ENCODE measurements at places on chromosomes 11 and 22.

DNA sequence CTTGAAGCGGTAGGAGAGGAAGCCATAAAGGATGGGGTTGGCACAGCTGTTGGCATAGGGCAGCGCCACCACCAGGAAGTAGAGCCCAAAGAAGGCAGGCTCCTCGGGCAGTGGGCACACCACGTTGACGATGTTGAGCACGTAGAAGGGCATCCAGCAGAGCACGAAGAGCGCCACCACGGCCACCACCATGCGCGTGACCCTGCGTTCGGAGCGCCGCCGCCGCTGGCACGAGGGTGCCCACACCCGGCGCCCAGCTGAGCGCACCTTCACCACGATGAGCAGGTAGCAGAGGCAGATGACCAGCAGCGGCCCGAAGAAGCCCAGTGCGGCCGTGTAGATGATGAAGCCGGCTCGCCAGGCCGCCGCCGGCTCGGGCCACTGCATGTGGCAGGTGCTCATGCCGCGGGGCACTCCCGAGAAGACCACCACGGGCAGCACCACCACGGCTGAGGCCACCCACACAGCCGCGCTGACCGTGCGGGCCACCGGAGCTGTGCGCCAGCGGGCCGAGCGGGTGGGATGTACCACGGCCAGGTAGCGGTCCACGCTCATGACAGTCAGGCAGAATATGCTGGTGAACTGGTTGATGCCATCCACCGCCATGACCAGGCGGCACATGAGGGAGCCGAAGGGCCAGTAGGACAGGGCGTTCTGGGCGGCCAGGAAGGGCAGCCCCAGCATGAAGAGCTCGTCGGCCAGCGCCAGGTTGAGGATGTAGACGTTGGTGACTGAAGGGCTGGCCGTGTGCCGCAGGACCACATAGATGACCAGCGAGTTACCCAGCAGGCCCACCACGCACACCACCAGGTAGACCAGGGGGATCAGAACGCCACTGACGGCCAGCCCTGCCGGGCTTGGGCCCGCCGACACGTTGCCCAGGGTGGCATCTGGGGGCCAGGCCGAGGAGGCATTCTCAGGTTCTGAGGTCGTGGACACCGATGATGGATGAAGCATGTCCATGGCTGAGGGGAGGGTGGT, 5.1 kb downstream of the SSTR3 start:
- DNase-seq, result no peak

- no peak for DNase-seq
Observed at GRCh38 chr22:35631597-35631996, 14.5 kb upstream of the MB start.

- DNase-seq, result peak; percentile 2
Observed at GRCh38 chr11:119540370-119541125, 117.6 kb upstream of the THY1 start.

GRCh38 chr11:114157476-114158050, 98.1 kb downstream of the ZBTB16 start:
- no peak for DNase-seq

GRCh38 chr11:133524488-133524887, 7.8 kb downstream of the OPCML start:
- no peak for DNase-seq

DNA sequence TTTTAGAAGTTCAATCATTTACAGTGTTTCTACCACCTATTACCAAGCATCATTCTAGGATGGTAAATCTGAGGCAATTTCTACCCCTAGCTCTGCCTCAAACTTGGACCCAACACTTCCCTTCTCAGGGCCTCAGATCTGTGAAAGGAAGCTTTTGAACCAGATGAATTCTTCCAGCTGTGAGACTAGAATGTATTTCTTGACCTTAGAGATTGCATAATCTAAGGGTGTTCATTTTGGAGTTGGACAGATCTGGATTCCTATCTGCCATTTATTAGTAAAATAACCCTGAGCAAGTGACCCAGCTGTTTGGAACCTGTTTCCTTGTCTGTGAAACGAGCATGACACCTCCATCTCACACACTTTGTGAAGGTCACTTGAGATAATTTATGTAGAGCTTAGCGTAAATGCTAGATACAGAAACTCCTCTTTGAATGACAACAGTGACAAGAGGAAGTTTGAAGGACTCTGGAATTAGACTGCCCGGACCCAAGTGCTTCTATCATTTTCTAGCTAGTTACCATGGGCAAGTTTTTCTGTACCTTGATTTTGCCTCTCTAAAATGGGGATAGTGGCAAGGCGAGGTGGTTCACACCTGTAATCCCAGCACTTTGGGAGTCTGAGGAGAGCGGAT, 3.8 kb upstream of the INTS5 start:
- DNase-seq, result no peak

DNA sequence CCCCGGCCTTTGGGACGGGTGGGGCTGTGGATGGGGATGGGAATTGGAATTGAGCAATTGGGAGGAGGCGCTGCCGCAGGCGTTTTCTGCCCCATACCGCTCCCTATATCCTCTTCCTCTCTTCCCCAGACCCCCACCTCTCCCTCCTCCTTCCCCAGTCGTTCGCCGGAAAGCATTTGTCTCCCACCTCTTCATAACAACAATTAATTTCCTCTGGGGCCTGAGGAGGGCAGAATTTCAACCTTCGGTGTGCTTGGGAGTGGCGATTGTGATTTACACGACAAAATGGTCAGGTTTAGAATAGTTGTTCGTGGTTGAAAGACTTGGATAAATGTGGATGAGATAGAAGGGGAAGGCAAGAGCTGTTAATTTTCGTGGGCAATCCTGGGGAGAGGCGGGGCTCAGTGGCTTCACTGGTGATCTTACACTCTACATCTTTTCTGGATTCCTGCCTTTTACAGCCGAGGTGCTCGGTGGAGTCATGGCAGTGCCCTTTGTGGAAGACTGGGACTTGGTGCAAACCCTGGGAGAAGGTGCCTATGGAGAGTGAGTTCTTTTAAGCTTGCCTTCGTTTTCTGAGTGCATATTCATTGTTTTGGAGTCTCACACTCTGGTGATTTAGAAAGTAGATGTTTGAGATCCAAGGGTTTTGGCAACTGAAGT, 1.5 kb downstream of the CHEK1 start:
- peak; percentile 93 for DNase-seq

DNA sequence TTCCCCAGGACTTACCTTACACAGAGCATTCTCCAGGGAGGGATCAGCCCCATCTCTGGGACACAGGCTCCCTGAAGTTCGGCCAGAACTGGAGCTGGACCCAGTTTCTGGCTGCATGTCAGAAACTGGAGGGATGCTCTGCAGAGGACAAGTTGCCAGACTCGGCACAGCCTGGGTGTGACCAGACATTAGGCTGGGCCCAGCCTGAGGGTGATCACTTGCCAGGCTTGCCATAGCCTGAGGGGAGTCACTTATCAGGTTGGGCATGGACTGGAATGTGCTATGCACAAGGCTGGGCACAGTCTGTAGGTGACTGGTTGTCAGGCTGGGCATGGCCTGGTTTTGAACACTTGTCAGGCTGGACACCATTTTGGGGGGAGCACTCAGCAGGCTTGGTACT, 30.7 kb upstream of the STK33 start:
- DNase-seq, result no peak

GRCh38 chr22:42621505-42622002, 6.9 kb upstream of the POLDIP3 start:
- peak; percentile 90 for DNase-seq

GRCh38 chr11:27041141-27041899, 705 bp downstream of the BBOX1 start:
- no peak for DNase-seq

DNA sequence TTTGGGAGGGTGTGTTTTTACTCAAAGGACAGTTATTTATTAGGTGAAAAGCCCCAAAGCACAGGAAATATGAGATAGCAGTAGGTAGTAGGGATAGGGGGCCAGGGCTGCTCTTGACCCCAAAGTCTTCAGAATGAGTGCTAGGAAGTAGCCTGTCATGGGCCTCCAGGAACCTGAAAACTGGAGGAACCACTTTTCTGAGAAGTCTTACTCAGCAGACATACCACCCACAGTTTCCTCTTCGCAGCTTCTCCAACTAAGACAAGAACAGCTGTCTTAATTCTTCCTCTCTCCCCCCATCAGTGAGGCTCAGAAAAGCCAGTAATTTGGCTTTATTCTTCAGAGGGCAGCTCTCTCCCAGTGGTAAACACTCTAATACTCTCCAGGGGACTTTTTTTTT, 84.0 kb upstream of the CTSC start:
- no peak for DNase-seq

- no peak for DNase-seq
Observed at GRCh38 chr11:32122200-32122599, 31.3 kb downstream of the RCN1 start.

DNA sequence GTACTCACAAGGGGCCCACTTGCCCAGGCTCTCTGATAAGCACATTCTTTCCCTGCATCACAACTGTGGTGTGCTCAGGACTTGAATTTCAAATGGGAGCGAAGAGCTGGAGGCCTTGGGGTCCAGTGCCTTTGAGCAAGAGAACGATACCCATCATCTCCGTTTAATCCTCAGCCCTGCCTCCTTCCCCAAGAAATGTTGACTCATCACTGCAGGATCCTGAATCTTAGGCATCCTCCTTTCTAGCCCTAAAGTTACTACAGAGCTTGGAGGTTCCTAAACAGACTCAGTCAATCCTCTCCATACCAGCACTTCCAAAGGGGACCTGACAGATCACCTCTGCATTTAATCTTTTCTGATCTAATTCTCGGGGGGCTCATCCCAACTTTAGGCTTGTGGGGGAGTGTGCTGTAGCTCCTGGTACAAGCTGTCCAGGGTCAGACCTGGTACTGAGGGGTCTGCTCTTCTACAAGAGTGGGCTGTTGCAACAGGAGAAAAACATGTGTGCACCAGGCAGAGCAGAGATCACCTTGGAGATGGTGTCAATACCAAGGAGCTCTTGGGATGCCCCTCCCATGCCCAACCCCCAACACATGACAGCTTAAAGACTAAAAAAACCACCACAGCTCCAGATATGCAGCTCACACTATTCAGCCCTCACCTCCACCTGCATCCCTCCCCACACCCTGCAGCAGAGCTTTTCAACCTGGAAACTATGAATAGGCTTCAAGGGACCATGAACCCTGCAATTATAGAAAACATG, 3.9 kb upstream of the PRG2 start:
- no peak for DNase-seq

GRCh38 chr11:72642884-72643522, 31.2 kb downstream of the PDE2A start:
- peak; percentile 76 for DNase-seq

Data from HAP-1 (cell line).